ENCODE measurements at places on chromosomes 11 and 22.

DNA sequence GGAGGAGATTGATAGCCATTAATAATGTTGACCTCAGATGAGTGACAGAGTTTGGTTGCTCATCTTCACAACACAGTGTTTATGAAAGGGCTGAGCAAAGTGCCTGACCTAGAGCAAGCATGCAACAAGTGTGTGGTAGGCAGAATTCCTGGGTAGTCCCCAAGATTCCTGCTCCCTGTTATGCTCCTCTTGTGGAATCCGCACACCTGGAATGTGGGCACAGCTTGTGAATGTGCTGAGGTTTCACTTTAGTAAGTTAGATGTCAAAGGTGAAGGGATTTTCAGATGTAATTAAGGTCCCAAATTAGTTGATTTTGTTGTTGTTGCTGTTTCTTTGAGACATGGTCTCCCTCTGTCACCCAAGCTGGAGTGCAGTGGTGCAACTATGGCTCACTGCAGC, 20.7 kb upstream of the SPON1 start:
- H3K4me1 ChIP-seq = no peaks in the 10 kb centered on the region
- H3K27me3 ChIP-seq = no peaks in the 10 kb centered on the region
- no peak overlapping the region for H3K4me3 ChIP-seq
- no peak overlapping the region for H3K27ac ChIP-seq
- no peak for DNase-seq

DNA sequence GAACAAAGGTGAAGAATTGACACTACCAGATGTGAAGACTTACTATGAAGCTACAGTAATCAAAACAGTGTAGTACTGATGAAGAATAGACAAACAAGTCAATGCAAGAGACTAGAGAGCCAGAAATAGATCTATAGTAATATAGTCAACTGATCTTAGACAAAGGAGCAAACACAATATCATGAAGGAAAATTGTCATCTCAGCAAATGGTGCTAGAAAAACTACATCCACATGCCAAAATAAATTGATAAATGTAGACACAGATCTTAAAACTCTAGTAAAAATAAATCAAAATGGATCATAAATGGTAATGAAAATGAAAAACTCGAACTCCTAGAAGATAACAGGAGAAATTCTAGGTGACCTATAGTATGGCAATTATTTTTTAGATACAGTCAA, 609.5 kb downstream of the NELL1 start:
- no peak for DNase-seq
- H3K27ac ChIP-seq = no peak overlapping the region
- no peaks in the 10 kb centered on the region for H3K4me1 ChIP-seq
- no peaks in the 10 kb centered on the region for H3K27me3 ChIP-seq
- H3K4me3 ChIP-seq = no peak overlapping the region

DNA sequence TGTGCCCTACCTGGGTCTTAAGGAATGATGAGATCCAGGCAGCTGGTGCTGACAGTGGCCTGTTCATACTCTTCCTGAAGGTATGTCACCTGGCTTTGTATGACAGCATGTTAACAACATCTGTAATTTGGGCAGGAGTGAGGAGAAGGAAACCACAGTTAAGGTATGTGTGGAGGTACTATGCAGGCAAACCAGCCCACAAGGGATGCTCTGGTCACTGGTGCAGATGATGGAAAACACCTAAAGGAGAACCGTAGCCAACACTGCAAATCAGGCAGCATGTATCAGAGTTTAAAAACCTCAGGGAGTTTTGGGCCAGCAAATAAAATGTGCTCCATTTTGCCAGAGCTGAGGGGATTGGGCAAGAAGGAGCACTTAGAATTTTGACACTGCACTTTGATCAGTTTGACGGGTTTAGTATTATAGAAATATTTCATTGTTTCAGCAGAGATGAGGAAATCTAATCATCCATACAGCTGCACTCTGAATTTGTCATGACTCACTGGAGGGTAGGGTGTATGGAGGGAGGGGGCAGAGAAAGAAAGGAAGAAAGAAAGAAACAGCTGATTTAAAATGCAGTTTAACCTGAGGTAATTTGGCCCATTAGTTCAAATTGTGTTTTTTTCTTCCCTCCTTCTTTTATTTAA, 260.9 kb downstream of the KIRREL3 start:
- H3K27ac ChIP-seq = no peak overlapping the region
- no peaks in the 10 kb centered on the region for H3K36me3 ChIP-seq
- peaks cover 30% of the 10 kb centered on the region for H3K4me1 ChIP-seq
- DNase-seq = no peak

DNA sequence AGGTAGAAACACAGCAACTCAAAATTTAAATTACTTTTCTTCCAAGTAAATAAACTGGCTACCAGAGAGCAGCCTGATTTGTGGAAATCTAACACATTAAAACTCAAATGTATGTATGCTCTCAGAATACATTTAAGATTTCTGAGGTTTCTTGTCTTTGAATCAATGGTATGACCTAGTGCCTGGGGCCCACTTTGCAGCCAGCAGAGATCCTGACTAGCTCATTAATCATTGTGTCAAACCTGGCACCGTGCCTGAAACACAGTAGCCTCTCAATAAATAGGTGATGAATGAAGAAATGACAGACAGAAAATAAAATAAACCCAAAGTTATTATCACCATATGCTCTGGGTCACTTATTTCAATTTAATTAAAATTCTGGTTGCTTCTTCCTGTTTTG, 176.2 kb upstream of the FAT3 start:
- no peak overlapping the region for H3K27ac ChIP-seq
- H3K27me3 ChIP-seq = no peaks in the 10 kb centered on the region
- no peak overlapping the region for H3K4me3 ChIP-seq

- no peaks in the 10 kb centered on the region for H3K4me1 ChIP-seq
- no peak overlapping the region for H3K27ac ChIP-seq
- no peaks in the 10 kb centered on the region for H3K36me3 ChIP-seq
- DNase-seq = no peak
- no peak overlapping the region for H3K4me3 ChIP-seq
Measured at GRCh38 chr22:48204296-48204695, 1441.8 kb downstream of the TBC1D22A start.

DNA sequence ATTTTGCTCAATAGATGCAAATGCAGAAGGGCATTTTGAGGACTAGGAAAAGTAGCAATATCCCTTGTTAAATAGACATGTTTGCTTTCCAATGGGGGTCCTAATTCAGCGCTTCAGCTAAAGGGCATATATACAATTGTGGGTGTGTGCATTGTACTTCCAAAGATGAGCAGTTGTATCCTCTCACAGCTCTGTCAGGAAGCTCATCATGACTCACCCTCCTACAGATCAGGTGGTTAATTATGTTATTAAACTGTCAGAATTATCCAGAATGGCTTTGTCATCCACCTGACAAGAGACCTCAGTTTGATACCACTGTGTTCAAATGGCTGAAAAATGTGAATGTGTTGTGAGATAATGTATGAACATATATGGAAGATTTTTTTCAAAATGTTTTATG, 252.2 kb upstream of the MTNR1B start:
- H3K4me3 ChIP-seq = no peak overlapping the region
- no peaks in the 10 kb centered on the region for H3K27me3 ChIP-seq
- peaks cover 16% of the 10 kb centered on the region for H3K4me1 ChIP-seq
- H3K27ac ChIP-seq = no peak overlapping the region

GRCh38 chr11:9385327-9385899, 961 bp downstream of the IPO7 start:
- no peaks in the 10 kb centered on the region for H3K27me3 ChIP-seq
- DNase-seq = no peak
- H3K27ac ChIP-seq = peak overlapping the region; percentile 95
- H3K4me1 ChIP-seq = peaks cover 15% of the 10 kb centered on the region
- H3K4me3 ChIP-seq = peak overlapping the region; percentile 95
- H3K36me3 ChIP-seq = peaks cover 10% of the 10 kb centered on the region

GRCh38 chr11:74023276-74023675, 14.4 kb upstream of the UCP3 start:
- no peaks in the 10 kb centered on the region for H3K36me3 ChIP-seq
- no peaks in the 10 kb centered on the region for H3K27me3 ChIP-seq
- H3K4me3 ChIP-seq = no peak overlapping the region
- H3K4me1 ChIP-seq = no peaks in the 10 kb centered on the region

DNA sequence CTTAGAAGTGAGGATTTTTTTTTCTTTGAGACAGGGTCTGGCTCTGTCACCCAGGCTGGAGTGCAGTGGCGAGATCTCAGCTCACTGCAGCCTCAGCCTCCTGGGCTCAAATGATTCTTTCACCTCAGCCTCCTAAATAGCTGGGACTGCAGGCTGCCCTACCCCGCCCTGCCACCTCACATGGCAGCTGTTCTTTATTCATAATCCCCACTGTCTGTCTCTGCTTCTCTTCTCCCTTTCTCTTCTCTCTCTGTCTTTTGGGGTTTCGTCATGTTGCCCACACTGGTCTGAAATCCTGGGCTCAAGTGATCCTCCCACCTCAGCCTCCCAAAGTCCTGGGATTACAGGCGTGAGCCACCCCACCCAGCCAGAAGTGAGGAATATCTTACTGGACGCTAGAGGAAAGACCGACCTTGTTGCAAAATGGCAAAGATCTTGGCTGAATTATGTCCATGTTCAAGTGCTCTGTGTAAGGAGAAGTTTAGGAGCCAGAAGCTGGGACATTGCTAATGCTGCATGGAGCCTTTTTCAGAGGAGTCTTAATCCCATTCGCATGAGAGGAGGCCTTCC, 21.9 kb downstream of the KRTAP5-5 start:
- no peak for DNase-seq
- no peaks in the 10 kb centered on the region for H3K36me3 ChIP-seq
- no peak overlapping the region for H3K4me3 ChIP-seq
- H3K27me3 ChIP-seq = no peaks in the 10 kb centered on the region
- H3K27ac ChIP-seq = no peak overlapping the region

DNA sequence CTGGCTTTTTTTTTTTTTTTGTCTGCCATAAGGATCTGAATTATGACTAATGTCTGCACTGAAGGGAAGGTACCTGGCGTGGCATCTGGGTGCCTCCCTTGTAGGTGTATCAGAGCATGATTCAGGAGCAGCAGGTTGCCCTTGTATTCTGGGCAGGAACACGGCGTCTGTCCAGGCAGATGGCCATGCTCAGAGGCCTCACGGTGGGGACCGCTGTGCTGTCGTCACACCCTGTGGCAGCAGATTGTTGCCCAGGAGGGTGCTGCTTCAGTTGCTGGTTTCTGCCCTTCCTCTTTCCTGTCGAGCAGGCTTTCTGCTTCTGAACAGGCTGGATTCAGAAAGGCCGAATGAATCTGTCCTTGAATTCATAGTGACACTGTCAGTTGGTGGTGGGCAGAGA, 11.0 kb downstream of the ZNRF3 start:
- H3K4me1 ChIP-seq = peaks cover 53% of the 10 kb centered on the region
- DNase-seq = no peak
- no peak overlapping the region for H3K4me3 ChIP-seq
- no peaks in the 10 kb centered on the region for H3K36me3 ChIP-seq
- no peaks in the 10 kb centered on the region for H3K27me3 ChIP-seq

DNA sequence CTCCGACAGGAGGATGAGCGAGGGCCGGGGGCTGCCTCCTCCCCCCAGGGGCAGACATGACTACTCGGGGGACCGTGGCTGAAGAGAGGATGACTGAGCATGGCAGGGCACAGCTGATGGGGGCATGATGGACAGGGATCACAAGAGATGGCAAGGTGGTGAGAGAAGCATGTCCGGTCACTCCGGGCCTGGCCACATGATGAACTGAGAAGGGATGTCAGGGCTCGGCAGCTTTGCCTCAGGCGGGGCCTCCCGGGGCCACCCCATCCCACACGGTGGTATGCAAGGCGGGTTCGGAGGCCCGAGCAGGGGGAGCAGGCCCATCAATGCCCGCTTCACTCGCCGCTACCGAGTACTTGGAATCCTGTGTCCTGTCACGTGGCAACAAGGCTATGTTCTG, 36.6 kb upstream of the UBASH3B start:
- H3K27me3 ChIP-seq = no peaks in the 10 kb centered on the region
- no peak overlapping the region for H3K4me3 ChIP-seq
- H3K36me3 ChIP-seq = no peaks in the 10 kb centered on the region
- no peak for DNase-seq
- H3K4me1 ChIP-seq = no peaks in the 10 kb centered on the region

- no peak for DNase-seq
- no peaks in the 10 kb centered on the region for H3K4me1 ChIP-seq
- no peaks in the 10 kb centered on the region for H3K36me3 ChIP-seq
- no peak overlapping the region for H3K4me3 ChIP-seq
Measured at GRCh38 chr22:49112661-49113626, 714.7 kb downstream of the BRD1 start.

DNA sequence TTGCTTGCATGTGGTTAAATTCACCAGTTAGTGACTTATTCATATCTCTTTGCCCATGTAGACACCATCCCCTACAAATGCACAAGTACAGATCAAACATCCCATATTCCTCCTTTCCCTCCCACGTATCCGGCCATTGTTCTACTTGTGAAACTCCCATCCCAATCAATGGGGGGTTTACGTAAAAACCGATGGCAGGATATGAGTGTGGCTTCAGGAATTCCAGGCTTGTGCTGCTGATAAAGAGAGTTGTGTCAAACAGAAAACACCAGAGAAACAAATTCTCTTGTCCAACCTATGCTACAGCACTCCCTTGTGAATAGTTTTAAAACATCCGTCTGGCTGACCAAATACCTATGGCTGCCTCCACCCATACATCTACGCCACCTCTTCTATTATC, 15.5 kb downstream of the FLI1 start:
- H3K36me3 ChIP-seq = no peaks in the 10 kb centered on the region
- no peak for DNase-seq
- 0 out of 2 replicates have a peak, but pooled peaks cover 3% of the 10 kb centered on the region for H3K4me1 ChIP-seq
- H3K27ac ChIP-seq = 0 out of 2 replicates have a peak overlapping the region, but pooled peaks have one; percentile 15
- H3K4me3 ChIP-seq = no peak overlapping the region

GRCh38 chr11:124882339-124883071, 15.2 kb downstream of the ROBO4 start:
- H3K4me1 ChIP-seq = 0 out of 2 replicates have a peak, but pooled peaks cover 2% of the 10 kb centered on the region
- peak; percentile 30 for DNase-seq
- H3K27ac ChIP-seq = no peak overlapping the region
- H3K36me3 ChIP-seq = no peaks in the 10 kb centered on the region

GRCh38 chr22:40592352-40593113, 44.0 kb downstream of the MRTFA start:
- no peak for DNase-seq
- H3K27ac ChIP-seq = no peak overlapping the region
- H3K4me3 ChIP-seq = no peak overlapping the region
- 0 out of 2 replicates have a peak, but pooled peaks cover 4% of the 10 kb centered on the region for H3K4me1 ChIP-seq
- no peaks in the 10 kb centered on the region for H3K27me3 ChIP-seq

DNA sequence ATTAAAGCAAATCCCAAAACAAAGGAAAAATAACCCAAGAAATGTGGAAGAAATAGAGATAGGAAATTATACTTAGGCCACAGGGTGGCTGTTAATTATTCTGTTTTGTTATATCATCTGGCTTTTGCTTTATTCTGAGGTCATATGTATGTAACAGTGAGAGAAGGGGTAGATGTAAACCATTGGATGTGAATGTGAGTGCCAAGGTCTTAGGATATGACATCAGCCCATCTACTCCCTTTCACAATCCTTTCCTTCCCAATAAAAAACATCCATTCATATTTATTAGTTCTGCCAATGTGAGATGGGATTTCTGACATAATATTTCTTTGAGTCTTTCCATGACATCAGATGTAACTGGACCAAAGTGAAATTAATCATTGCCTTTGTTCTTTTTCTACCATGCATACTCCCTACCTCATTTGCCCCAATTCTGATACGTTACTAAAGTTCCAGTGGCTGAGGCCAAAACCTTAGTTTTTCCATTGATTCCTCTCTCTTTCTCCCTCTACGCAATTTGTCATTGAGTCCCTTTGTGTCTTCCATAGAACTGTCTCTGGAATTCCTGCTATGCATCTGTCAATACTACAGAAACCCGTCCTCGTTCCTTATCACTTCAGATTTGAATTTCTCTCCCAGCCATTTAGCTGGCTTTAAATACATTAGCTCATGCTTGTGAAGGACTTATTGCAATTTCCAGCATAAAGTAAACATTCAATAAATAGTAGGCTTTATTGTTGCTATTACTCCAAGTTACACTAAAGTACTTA, 170.3 kb downstream of the ARHGAP42 start:
- H3K27me3 ChIP-seq = no peaks in the 10 kb centered on the region
- no peak overlapping the region for H3K4me3 ChIP-seq
- H3K27ac ChIP-seq = no peak overlapping the region
- peaks cover 42% of the 10 kb centered on the region for H3K4me1 ChIP-seq
